NCI-H2081 treated with DMSO at 0.1 percent for 48 hours (cell line): ENCODE measurements at places on chromosomes 16 and 17.

DNA sequence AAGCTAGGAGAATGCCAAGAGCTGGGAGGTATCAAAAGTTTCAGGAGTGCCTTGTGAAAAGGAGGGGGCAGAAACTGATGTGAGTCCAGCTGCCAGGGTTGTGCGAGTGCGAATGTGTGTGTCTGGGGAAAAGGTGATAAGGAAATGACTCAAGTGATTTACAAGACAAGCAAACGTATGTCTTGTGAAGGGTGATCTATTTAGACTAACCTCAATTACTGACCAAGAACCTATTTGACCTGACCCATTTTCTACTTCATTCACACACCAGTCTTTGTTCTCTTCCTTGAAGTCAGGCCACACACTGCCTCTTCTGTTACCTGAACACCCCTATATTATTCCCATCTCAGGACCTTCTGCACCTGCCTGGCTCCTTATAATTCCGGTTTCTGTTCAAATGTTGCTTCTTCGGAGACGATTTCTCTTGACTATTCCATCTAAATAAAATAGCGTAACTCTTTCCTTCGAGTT, 1.0 kb downstream of the GDE1 start:
- no peak for DNase-seq

DNA sequence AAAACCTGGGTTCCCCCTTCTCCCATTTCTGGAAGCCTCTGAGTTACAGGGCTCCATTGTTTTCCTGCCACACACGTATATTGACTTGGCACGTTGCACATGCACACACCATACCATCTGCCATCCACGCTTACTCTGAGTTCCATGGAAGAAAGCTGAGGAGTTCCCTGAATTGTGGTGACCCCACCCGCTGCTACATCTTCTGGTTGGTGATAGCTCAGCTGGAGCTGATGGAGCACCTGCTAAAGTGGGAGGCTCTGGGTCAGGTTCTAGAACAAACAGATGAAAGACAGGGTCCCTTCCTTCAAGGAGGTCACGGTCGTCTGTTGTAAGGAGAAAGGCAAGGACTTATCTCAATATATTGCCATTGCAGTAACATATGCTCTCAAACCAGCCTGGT, 41.1 kb downstream of the TMEM11 start:
- no peak for DNase-seq

DNA sequence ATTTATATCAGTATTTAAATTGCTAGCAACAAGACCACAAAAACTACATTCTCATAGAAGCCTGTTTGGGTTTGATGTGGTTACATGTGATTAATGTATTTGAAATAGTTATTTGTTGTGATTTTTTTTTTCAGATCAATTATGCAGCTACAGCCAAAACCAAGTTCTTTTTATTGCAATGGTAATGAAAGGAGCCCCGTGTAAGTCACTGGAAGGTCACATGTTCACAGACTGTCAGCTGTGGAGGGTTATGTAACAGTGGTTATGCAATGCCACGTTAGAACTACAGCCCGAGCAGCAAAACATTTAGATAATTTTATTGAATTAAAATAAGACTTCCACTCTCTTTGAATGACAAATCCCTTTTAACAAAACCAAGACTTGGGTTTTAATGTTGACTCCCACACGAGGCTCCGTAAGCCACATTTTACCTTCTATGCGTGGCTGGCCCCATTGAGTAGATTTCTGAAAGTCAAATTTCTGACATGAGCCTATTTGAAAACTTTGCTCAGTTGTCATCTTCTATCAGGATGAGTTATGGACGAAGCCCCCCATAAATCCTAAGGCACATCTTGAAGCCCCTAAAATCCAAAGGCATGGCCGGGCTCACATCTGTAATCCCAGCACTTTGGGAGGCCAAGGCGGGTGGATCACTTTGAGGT, 41.8 kb upstream of the SEC14L1 start:
- no peak for DNase-seq

GRCh38 chr16:29744541-29745101, 1.2 kb downstream of the C16orf54 start:
- DNase-seq, result no peak

- no peak for DNase-seq
Measured at GRCh38 chr17:34220045-34220751, 34.9 kb upstream of the CCL2 start.

- no peak for DNase-seq
Measured at GRCh38 chr16:3664187-3664896, 9.9 kb downstream of the DNASE1 start.

DNA sequence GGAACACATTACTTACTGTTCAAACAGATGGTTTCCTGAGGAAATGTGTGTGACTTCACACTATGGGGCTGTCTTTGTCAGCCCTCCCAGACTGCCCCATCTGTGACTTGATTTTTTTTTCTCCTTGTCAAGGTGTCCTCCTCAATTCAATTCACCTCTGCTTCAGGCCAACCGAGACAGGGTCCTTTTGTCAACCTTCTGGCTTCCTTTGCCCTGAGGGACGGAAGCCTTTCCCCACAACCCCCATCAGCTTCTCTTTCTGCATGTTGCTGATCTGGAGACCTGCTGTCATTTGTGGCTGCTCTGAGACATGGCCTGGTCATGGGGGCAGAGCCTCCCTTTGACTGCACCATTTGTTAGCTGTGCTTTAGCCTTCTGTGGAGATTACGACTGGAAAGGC, 21.3 kb upstream of the RGS9 start:
- DNase-seq, result no peak

GRCh38 chr17:43581613-43582012, 35.5 kb upstream of the ETV4 start:
- no peak for DNase-seq

DNA sequence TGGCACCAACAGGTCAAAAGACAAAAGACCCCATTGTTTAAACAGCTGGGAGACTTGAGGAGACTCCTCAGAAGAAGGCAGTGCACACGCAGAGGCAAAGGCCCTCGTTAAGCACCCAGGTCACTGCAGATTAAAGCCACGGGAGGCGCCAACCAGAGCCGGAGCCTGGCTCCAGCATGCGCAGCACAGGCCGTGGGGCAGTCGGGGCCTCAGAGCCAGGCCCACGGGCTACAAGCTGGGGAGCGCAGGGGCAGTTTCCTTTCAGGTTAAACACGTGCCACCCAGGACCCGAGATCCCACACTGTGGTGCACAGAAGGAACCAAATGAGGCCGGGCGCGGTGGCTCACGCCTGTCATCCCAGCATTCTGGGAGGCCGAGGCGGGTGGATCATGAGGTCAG, 9.2 kb downstream of the PIEZO1 start:
- DNase-seq, result no peak

DNA sequence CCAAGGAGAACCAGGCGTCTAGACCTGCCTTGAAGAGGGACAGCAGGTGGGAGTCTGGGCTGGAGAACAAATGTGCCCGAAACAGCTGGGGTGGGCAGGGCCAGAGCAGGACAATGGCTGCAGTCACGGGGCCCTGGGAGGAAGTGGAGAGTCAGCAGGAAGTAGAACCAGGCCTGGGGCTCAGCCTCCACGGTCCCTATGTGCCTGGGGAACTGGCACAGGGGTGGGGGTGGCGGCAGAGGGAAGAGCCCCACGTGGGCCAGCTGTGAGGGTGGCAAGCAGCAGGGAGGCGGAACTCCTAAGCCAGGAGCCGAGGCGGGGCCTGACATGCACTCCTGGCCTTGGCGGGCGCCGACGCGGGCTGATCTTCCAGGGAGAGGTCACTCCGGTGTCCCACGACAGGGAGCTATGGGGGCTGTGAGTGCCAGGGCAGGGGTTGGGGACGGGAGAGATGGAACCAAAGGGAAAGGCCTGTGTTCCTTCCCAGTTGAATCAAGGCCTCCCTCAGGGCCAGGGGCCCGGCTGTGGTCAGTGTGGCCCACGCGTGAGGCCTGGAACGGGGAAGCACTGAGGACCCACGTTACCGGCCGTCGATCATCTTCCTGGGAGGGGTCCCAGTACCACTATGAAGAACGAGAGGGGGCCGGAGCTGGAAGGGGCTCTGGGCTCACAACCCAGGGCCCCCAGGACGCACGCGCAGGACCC, 42.7 kb downstream of the TIMM22 start:
- no peak for DNase-seq

DNA sequence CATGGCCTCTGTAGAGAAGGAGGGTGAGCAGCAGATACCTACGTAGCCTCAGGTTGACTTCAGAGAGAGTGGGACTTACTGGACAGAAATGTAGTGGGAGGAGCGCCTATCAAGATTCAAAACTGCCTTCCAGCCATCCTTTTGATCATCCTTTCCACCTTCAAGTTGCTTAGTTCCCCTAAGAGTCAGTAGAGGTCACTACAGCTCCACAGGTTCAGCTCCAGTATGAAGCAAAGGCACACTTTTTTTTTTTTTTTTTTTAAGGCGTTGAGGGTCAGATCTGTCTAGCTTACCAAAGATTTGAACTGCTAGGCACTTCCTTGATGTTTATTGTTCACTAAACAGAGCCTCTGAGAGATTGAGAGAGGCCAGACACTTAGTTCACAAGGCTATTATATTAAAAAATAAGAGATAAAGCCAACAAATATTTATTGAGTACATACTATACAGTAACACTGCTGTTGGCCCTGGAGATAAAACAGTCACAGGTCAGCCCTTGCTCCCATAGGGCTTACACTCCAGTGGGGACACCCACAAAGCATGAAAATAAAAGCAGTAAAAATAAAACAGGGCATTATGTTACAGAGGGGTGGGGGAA, 3.1 kb downstream of the RNF227 start:
- DNase-seq, result no peak
